SK-N-MC (cell line): ENCODE measurements at places on chromosomes 3 and 15.

DNA sequence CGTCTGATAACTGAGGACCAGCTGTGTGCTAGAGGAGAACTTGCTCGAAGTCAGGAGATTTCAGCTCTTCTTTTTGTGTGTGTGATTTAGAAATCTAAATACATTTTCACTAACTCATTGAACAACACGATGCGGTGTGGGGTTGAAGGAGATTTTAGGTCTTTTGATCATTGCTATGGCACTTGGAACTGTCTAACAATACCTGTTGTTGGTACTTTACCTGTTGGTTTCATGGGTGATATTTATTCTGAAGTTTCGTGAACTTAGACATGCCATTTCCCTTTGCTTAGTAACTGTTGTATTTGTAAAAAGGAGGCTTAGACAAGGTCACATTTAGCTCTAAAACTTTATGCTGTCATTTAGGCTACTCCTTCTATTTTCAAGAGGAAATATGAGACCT, 99.9 kb downstream of the ITPR1 start:
- DNase-seq = no peak

- no peak for DNase-seq
Observed at GRCh38 chr3:106276151-106276550, 407.3 kb upstream of the CBLB start.

GRCh38 chr15:98884894-98885293, 122.7 kb downstream of the PGPEP1L start:
- no peak for DNase-seq

GRCh38 chr3:195102609-195103467, 168.1 kb downstream of the XXYLT1 start:
- DNase-seq = peak; percentile 87

- no peak for DNase-seq
Observed at GRCh38 chr15:70286113-70286806, 188.5 kb upstream of the TLE3 start.

DNA sequence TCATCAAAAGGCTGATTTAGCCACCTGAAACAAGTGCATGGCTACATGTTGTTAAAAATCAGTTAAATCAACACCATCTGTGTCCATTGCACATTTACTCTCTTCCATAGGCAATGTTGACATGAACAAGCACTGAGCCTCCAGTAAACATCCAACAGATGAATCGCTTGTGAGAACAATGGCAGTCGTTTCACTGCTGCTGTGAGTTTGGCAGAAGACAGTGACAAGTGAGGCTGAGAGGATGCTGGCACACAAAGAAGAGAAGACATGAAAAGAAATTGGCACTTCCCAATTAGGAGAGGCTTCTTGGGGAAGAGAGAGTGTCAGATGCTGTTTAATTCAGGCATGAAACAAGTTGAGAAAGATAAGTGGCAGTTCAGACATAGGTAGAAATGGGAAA, 227.4 kb upstream of the STT3B start:
- DNase-seq = no peak

GRCh38 chr3:116994351-116994879, 284.8 kb downstream of the TUSC7 start:
- DNase-seq = no peak

- no peak for DNase-seq
Observed at GRCh38 chr3:148036331-148036876, 627.2 kb downstream of the ZIC1 start.

DNA sequence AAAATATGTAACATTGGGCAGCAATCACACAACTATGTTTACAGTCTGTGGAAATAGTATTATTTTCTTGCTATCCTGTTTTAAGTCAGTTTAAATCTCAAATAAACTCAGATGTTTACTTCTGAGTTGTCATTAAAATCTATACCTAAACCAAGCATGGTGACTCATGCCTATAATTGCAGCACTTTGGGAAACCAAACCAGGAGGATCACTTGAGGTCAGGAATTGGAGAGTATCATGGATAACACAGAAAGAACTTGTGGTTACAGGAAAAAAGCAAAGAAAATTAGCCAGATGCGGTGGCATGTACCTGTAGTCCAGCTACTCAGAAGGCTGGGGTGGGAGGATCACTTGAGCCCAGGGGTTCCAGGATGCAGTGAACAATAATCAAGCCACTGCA, 631.6 kb upstream of the EPHA6 start:
- DNase-seq = no peak

DNA sequence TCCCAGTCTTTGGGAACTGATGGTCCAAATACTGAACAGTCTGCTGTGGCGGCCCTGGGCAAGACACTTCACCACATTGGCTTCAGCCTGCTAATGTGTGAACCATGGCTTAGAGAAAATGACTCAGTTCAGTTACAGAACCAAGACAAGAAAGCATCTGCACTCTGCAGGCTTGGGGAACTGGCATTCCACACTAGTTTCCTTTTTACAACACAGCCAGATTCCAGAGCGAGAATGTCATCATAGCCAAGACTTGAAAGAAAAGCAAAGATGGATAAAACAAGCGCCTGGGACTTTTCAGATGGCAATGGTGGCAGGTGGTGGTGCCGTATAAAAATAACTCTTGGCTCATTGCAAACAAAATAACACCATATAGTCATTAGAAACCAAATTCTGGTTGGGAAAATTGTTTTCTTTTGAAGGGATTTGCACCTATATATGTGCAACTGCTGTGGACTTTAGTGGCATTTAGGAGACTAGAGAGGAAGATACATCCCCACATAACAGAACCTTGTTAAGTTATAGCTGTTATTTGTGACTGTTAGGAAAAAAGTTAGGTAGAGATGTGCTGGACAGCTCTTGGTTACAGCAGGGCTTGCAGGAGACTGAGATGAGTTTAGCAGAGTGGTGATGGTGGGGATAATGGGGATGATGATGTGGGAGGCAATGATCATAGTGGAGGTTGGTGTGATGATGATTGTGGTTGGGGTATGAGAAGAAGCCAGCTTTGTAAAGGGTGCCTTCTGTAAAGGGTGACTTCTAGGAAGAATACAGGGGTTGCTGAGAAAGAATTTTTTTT, 273.6 kb downstream of the THRB start:
- no peak for DNase-seq

GRCh38 chr15:49848807-49849206, 228.0 kb downstream of the DTWD1 start:
- DNase-seq = no peak

- DNase-seq = no peak
Observed at GRCh38 chr3:151319628-151320027, 3.0 kb upstream of the GPR87 start.
